Effector memory CD4-positive, alpha-beta T cell (primary cell): ENCODE measurements at places on chromosomes 5 and 9.
A peak's percentile ranks its signal among the peaks of the same experiment; 100 is the strongest.

DNA sequence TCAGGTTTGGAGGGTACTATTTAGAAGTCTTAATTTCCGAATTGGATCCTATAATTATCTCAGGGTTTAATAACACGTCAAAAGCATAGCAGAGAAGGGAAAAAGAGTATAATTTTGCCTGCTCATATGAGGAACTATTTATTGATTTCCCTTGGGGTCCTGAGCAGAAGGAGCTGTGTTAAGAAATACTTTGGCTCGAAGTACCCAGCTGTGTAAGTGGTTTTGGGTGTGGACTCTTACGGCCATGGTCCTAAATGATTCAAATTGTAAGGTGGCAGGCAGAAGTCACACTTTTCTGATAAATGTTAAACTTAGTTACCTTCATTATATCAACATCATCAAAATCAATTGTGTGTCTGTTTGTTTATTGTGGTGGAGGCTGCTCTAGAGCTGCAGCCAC, 190.4 kb downstream of the MTRR start:
- no peak for DNase-seq
- no peaks in the 10 kb centered on the region for H3K36me3 ChIP-seq
- H3K27ac ChIP-seq = no peak overlapping the region

DNA sequence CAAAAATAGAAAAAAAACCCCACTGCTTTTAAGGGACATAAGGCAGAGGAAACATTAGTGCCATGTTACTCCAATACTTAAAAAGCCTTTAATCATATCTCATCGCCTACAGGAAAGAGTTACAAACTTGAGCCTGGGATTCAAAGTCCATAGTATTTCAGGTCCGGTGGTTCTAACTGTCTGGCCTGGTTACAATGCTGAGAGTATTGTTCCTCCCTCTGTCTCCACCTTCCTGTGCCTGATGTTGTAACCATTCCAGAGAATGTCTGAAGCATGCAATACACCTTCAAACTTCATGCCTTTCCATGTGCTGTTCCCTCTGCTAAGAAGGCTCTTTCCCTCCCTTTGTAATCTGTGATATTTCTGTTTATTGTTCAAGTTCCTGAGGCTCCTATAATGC, 41.6 kb upstream of the SLC36A2 start:
- no peaks in the 10 kb centered on the region for H3K27me3 ChIP-seq
- no peaks in the 10 kb centered on the region for H3K4me1 ChIP-seq
- no peak overlapping the region for H3K4me3 ChIP-seq
- DNase-seq = no peak

GRCh38 chr9:112535301-112535700, 48.7 kb downstream of the KIAA1958 start:
- DNase-seq = no peak
- H3K4me3 ChIP-seq = no peak overlapping the region
- H3K27ac ChIP-seq = no peak overlapping the region
- H3K36me3 ChIP-seq = no peaks in the 10 kb centered on the region
- H3K27me3 ChIP-seq = no peaks in the 10 kb centered on the region
- no peaks in the 10 kb centered on the region for H3K4me1 ChIP-seq

DNA sequence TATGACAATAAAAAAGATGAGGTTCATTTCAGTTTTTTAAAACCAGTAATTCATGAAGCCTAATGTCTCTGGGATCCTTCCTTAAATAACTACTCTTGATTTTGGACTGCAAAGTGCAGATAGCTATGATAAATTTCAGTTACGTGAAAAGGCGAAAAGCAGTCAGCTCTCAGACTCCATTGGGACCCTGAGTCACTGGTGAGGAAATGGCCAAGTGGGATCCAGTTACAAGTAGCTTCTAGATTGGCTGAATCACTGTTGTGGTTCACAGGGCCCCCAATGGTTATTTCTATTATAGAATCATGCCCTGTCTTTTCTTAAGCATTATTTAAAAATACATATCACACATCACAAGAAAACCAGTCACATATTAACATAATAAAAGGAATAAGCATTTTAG, 31.1 kb upstream of the PPP3R2 start:
- no peak for DNase-seq
- no peak overlapping the region for H3K4me3 ChIP-seq
- no peak overlapping the region for H3K27ac ChIP-seq
- H3K27me3 ChIP-seq = no peaks in the 10 kb centered on the region
- H3K4me1 ChIP-seq = no peaks in the 10 kb centered on the region

- H3K4me3 ChIP-seq = no peak overlapping the region
- DNase-seq = no peak
- H3K4me1 ChIP-seq = no peaks in the 10 kb centered on the region
- H3K27ac ChIP-seq = no peak overlapping the region
- H3K36me3 ChIP-seq = no peaks in the 10 kb centered on the region
Observed at GRCh38 chr9:130327781-130328348, 62.3 kb downstream of the HMCN2 start.

GRCh38 chr5:1901983-1902382, 19.3 kb upstream of the IRX4 start:
- H3K27ac ChIP-seq = no peak overlapping the region
- DNase-seq = no peak
- no peaks in the 10 kb centered on the region for H3K4me1 ChIP-seq
- H3K27me3 ChIP-seq = no peaks in the 10 kb centered on the region
- H3K4me3 ChIP-seq = no peak overlapping the region
- no peaks in the 10 kb centered on the region for H3K36me3 ChIP-seq

GRCh38 chr5:102130890-102131289, 165.2 kb downstream of the SLCO4C1 start:
- H3K4me1 ChIP-seq = no peaks in the 10 kb centered on the region
- no peaks in the 10 kb centered on the region for H3K36me3 ChIP-seq
- DNase-seq = no peak
- H3K27me3 ChIP-seq = no peaks in the 10 kb centered on the region
- no peak overlapping the region for H3K27ac ChIP-seq

DNA sequence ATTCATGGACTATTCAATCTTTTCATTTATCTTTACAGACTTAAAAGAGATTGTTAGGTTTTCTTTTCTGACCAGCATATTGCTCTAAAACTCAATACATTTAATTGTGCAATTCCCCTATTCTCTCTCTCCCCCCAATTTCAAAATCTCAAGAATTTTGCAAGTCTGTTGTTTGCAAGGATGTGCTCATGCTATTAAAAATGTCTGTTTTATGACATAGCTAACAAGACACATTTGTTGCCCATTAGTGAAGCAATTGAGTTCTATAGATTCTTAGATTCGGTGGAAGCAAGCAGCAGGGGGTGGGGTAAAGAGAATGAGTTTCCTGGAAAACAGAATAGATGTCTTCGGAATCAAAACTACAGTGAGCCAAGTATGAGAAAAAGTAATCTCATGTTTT, 8.5 kb upstream of the CSNK1A1 start:
- no peak for DNase-seq
- H3K4me3 ChIP-seq = no peak overlapping the region
- H3K27me3 ChIP-seq = no peaks in the 10 kb centered on the region
- H3K27ac ChIP-seq = no peak overlapping the region

GRCh38 chr5:150024346-150024984, 23.9 kb downstream of the HMGXB3 start:
- no peaks in the 10 kb centered on the region for H3K27me3 ChIP-seq
- H3K36me3 ChIP-seq = peaks cover 78% of the 10 kb centered on the region
- H3K4me1 ChIP-seq = no peaks in the 10 kb centered on the region
- no peak overlapping the region for H3K27ac ChIP-seq
- no peak overlapping the region for H3K4me3 ChIP-seq

DNA sequence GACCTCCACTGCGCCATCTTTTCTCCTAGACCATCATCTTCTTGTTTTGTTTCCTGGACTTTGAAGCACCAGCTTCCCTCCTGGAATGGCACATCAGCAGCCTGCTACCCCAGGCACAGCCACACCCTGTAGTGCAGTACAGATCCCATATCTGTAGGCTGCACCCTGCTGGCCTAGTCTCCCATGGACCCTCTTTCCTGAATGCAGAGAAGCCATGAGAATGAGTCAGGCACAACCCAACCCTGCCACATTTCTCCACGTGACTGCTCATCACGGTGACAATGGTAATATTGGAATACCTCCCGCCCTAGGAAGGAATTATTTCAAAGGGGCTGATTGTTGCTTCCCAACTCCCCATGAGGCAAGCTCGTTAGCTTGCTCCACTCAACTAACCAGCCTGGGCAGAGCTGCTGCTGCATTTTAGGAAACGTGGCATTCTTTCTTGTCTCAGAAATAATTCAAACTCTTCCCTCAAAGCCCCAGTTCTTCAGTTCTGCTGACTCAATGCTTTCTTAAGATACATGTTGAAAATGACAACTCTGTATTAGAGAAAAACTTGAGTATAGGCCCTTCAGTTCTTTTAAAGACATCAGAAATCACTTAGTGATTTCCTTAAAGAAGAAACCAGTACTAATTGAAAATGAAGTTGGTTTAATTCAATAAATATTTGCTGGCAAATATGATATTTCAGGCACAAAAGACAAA, 328.1 kb downstream of the MLLT3 start:
- H3K36me3 ChIP-seq = no peaks in the 10 kb centered on the region
- no peaks in the 10 kb centered on the region for H3K4me1 ChIP-seq
- H3K4me3 ChIP-seq = no peak overlapping the region

DNA sequence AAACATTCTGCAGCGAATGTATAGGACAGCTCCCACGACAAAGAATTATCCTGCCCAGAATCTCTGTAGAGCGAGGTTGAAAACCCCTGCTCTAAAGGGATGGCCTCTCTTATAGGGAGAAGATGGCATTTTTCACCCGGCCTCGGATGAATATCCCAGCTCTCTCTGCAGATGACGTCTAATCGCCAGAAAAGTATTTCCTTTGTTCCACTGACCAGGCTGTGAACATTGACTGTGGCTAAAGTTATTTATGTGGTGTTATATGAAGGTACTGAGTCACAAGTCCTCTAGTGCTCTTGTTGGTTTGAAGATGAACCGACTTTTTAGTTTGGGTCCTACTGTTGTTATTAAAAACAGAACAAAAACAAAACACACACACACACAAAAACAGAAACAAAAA, 17.4 kb upstream of the RARS1 start:
- no peaks in the 10 kb centered on the region for H3K4me1 ChIP-seq
- H3K4me3 ChIP-seq = no peak overlapping the region
- H3K27me3 ChIP-seq = no peaks in the 10 kb centered on the region
- H3K27ac ChIP-seq = no peak overlapping the region

DNA sequence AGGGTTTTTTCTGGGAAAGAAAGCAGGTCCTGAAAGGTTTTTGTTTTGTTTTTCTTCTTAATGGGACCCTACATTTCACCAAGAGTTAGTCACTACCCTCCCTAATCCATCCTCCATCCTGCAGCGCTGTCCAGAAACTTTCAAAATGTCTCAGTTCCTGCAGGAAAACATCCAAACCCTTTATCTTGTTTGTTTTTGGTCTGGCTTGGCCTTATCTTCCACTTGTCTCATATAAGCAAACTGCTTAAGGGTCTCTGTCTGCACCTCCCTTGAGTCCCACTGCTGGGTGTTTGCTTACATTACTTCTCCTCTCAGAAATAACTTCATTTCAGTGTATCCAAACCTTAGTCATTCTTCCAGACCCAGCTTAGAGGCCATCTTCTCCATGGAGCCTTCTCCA, 11.0 kb upstream of the TRAF1 start:
- H3K4me3 ChIP-seq = no peak overlapping the region
- H3K4me1 ChIP-seq = peaks cover 41% of the 10 kb centered on the region
- peak overlapping the region; percentile 100 for H3K27ac ChIP-seq
- DNase-seq = no peak
- no peaks in the 10 kb centered on the region for H3K36me3 ChIP-seq
- no peaks in the 10 kb centered on the region for H3K27me3 ChIP-seq

GRCh38 chr9:104795857-104796256, 31.9 kb downstream of the NIPSNAP3B start:
- H3K27ac ChIP-seq = no peak overlapping the region
- no peak overlapping the region for H3K4me3 ChIP-seq
- H3K27me3 ChIP-seq = no peaks in the 10 kb centered on the region
- DNase-seq = no peak

DNA sequence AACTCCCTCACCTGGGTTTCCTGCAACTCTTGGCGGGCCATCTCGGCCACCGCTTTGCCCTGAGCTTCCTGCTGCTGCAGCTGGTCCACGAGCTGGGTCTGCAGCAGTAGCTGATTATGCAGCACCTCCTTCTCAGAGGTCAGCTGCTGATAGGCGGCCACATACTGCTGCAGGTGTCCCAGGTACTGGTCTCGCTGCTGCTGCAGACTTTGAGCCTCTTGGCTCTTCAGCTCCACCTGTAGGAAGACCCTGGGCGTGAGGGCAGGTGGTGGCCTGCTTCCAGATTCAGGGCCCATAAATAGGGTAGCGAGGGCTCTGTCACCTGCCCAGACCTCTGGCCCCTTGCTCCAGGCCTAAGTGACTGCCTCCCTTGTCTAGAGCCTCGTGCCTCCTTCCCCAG, 16.7 kb downstream of the GOLGA2 start:
- H3K36me3 ChIP-seq = peaks cover 53% of the 10 kb centered on the region
- no peak for DNase-seq
- H3K27ac ChIP-seq = no peak overlapping the region
- H3K4me3 ChIP-seq = no peak overlapping the region
- no peaks in the 10 kb centered on the region for H3K4me1 ChIP-seq

- peaks cover 4% of the 10 kb centered on the region for H3K36me3 ChIP-seq
- no peak overlapping the region for H3K27ac ChIP-seq
- DNase-seq = no peak
- no peak overlapping the region for H3K4me3 ChIP-seq
Observed at GRCh38 chr9:5428794-5429528, 8.8 kb downstream of the PLGRKT start.

DNA sequence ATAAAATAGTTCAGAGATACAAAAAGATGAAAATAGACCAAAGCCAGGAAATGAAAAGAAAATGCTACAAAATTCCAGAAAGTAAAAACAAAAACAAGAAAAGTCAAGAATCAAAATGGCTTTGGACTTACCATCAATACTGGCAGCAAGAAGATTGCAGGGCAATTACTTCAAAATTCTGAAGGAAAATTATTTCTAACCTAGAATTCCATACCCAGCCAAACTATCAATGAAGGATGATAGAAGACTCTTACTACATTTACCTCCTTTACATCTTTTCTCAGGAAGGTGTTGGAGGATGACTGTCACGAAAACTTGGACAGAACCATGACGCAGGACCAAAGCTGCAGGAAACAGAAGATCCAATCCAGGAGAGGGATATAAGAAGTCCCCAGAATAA, 46.8 kb downstream of the EGFLAM start:
- H3K4me3 ChIP-seq = no peak overlapping the region
- no peaks in the 10 kb centered on the region for H3K4me1 ChIP-seq
- H3K36me3 ChIP-seq = no peaks in the 10 kb centered on the region
- DNase-seq = no peak
- H3K27me3 ChIP-seq = no peaks in the 10 kb centered on the region
- no peak overlapping the region for H3K27ac ChIP-seq

- H3K27ac ChIP-seq = no peak overlapping the region
- no peaks in the 10 kb centered on the region for H3K27me3 ChIP-seq
- no peak overlapping the region for H3K4me3 ChIP-seq
- H3K36me3 ChIP-seq = no peaks in the 10 kb centered on the region
- DNase-seq = no peak
Observed at GRCh38 chr5:116764941-116765340, 190.3 kb upstream of the SEMA6A start.

DNA sequence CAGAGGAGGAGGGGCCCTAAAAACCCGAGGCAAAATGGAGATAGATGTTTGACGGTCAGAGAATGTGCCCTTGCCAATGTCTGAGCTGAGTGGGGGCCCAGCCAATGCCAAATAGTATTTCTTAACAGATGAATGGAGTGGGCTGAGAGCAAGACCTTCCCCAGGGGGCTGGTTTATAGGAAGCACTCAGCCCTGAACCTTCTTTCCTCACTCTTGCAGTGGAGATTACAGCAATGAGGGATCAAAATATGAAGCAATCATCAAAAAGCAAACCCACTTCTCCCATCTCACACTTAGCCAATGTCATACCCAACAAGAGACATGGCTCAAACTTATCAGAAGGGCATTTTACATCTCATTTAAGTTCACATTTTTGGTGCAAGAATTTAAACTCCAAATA, 350.3 kb downstream of the GADD45G start:
- H3K4me1 ChIP-seq = no peaks in the 10 kb centered on the region
- H3K27me3 ChIP-seq = no peaks in the 10 kb centered on the region
- DNase-seq = no peak
- no peak overlapping the region for H3K27ac ChIP-seq
- H3K36me3 ChIP-seq = no peaks in the 10 kb centered on the region
